HFFc6 (cell line): ENCODE measurements at places on chromosomes 6 and 20.

DNA sequence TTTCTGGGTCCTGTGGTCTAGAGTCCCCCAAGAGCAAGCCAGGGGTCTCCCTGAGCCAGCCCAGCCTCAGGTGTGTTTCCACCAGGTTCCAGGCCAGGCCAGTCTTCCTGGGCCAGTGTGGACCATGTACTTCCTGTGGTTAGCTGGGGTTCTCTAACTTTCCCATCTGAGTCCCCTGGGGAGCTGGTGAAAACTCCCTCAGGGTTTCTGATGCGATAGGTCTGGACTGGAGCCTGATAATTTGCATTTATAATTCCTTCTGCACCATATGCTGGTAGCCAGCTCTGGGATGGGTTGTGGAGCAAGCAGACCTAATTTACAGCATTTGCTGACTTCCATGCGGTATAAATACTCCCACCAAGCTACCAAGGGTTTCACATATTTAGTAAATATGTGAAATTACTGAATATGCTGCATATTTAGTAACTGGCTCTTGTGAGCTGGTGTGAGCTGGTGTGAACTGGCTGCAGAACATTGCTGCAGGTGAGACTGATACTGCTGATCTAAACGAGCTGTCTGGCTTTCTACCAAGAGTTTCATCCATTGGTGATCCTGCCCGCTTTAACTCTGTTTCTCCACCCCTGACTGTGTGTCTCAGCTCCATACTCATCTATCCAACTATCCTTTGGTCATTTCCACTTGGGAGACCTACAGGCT, 62.6 kb downstream of the RIN2 start:
- no peak for DNase-seq

DNA sequence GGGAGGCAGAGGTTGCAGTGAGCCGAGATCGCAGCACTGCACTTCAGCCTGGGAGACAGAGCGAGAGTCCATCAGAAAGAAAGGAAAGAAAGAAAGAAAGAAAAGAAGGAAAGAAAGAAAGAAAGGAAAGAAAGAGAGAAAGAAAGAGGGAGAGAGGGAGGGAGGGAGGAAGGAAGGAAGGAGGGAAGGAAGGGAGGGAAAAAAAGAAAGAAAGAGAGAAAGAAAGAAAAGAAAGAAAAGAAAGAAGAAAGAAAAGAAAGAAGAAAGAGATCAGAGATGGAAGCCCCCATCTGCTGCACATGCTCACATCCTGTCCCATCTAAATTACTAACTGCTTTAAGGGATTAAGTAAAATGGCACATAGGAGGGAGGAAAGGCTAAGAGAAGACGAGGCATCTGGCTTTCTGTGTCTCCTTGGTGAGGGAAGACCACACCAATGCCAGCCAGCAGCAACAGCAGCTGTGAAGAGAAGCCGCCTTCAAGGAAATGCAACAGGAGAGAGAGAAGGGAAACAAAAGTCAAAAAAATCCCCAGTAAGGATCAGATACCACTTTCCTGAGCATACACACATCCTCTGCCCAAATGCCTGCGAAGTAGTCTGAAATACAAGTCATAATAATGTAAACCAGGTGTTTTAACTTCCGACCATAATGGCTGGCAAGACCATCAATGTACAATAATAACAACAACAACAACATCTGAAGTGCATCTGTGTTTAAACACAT, 300.2 kb upstream of the JARID2 start:
- no peak for DNase-seq

DNA sequence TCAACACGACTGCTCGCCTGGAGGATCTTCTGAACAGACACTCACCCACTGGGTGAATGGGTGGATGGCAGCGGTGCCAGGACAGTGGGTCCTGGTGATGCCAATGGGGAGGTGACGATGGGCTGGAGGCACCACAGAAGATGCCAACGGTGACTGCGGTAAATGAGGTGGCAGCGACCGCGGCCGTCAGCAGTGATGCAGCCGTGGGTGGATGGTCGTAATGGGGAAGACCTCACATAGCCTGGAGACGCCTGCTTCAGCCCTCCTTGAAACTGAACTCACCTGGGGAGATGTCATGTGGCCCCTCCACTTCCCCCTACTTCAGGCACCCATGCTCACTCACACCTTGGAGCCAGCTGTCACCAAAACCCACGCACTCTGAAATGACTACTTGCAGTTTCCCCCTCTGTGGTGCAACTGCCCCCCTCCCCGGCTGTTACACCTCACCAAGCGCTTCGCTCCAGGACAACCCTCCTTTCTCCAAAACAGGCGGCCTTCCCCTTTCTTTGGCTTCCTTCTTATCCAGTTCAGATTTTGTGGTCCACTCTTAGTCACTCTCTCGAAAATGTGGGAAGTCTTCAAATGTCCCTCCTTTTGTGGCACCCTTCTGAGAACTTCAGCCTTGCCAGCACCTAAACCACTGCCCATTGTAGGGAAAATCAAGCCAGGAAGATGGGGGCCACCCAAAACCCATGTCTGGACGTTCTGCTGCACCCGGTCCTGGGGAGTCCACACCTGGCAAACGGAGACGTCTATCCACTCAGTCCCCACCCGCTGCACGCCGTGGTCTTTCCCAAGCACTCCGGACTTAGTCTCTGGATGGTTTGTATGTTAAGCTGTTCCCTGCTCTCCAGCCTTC, 10.4 kb upstream of the ABHD16B start:
- no peak for DNase-seq

DNA sequence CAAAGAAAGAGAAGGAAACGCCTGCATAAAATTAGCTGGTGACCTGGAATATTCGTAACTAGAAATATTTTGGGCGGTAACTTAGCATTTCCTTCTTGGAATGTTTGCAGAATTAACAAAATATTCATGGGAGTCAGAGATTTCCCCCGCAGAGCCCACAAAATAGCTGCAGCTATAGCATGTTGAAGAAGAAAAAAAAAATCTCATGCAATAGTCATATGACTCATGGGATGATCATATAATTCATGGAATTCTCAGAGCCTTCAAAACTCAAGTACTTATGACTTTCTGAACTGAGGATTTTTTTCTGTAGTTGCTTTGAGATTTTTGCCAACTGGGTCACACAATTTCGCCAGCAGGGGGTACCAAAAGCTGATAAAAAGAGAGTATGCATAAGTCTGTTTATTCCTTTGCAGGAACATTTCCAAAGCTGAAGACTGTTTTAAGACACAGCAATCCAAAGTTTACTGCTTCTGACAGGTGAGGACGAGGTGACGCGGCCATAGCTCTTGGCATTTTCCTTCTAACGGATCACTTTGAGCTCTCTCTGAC, 586.0 kb upstream of the CHD6 start:
- DNase-seq = no peak

DNA sequence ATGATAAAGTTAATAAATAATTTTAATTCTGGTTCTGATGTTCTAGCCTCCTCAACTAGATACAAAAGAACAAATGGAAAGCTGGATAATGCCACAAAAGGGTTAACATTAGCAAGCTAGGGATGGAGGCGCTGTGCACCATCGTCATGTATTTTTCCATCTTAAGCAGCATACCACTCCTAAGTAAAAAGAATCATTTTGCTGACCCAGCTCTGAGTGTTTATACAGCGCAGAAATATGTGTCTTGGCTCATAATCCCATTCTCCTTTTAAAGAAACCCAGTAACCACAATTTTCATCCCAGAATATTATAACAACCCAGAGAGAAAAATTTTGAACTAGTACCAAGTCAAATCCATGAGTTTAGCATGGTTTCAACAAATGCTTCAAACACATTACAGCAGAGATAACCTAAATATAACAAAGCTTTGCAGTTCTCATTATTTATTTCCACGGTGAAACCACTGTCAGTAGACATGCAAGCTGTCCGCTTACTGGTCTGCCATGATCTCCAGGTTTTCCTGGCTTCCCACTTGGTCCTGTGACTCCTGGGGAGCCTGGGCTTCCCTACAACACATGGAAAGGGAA, 111.1 kb downstream of the COL12A1 start:
- DNase-seq = peak; percentile 61
